NCI-H446 (cell line): ENCODE measurements at places on chromosomes 11 and 22.

GRCh38 chr11:106632283-106632682 is 386.0 kb downstream of the GUCY1A2 start:
- DNase-seq, result no peak

DNA sequence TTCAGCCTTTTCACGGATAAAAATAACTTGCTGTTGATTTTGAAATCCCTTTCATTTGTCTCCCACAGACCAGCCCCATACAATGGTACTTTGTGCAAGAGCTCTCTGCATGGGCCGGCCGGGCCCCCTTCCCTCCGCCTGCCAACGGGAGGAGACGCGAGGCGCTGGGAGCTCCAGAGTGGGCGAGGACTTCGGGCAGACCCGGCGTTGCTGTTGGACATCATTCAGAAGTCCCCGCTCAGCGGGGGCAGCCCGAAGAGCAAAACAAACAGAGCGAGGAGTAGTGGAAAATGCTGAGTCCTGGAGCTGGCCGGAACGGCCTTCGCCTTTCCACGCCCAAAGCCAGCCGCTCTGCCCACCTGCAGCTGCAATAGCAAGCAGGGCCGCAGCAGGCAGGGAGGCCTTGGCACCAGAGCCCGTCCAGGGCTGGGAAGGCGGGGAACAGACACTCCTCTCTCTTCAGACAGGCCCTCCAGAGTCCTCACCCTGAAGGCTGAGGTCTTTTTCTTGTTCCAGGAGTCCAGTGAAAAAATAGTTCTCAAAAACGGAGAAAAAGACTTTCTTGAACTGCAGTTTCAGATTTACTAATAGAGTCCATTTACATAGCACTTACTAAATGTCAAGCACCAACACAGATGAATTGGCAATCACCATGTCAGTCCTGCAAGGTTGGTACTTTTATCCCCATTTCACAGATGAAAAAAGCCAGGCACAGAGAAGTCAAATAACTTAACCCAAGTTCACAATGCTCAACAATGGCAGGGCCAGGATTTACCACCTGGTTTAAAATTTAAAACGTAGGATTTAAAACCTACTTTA is 135.5 kb downstream of the ETS1 start:
- no peak for DNase-seq

DNA sequence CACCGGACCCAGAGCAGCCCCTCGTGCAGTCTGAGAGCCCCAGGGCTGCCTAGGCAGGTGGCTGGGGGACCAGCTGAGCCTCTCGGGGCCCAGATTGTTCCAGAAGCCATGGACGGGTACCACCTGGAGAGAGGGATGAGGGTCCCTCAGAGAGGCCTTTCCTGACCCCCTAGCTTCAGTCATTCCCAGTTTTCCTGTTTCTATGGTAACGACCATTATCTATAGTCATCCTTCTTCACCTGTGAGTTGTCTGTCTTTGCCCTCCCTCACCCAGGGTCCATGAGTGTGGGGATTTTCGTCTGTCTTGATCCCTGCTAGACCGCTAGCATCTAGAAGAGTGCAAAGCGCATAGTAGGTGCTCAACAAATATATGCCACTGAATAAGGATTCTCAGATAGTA is 76.3 kb upstream of the TCF20 start:
- DNase-seq, result no peak

GRCh38 chr22:44947049-44947448 is 62.8 kb downstream of the PHF21B start:
- no peak for DNase-seq

DNA sequence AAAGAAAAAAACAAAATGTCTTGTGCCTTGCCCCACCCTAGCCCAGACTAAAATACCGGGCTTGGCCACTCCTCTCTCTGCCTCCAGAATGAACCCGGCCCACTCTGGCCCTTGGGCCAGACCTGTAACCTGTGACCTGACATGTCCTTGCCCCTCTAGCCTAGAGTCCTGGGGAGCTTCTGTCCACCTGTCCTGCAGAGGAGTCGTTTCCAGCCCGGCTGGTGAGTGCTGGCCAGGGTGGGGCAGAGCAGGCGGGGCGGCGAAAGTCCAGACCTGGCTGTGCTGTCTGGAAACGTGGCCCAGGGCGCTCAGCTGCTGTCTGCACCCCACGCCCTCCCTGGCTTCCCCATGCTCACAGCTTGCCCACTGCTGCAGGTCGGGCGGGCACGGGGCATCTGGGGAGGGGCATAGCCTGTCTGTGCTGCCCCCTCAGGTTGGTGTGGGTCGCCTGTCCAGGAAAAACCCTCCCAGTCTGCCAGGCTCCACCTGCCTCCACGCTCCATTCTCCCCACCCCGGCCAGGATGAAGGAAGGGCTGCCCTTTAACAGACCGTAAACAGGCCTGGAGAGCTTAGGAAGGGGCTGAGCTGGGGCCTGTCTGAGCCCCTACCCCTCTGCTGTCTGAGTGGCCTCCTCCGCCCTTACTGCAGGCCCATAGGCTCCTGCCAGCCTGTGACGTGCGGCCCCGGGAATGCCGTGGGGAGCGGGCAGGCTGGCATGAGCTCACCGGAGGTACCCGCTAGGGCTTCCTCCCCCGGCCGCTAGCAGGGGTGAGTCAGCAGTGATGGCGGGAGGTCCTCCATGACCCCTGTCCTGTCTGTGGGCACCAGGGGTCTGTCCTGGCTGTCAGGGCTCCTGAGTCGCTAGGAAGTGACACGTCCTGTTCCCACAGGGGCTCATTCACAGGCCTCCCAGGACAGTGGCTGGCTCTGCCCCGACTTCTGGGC is 1.9 kb downstream of the CD151 start:
- no peak for DNase-seq

DNA sequence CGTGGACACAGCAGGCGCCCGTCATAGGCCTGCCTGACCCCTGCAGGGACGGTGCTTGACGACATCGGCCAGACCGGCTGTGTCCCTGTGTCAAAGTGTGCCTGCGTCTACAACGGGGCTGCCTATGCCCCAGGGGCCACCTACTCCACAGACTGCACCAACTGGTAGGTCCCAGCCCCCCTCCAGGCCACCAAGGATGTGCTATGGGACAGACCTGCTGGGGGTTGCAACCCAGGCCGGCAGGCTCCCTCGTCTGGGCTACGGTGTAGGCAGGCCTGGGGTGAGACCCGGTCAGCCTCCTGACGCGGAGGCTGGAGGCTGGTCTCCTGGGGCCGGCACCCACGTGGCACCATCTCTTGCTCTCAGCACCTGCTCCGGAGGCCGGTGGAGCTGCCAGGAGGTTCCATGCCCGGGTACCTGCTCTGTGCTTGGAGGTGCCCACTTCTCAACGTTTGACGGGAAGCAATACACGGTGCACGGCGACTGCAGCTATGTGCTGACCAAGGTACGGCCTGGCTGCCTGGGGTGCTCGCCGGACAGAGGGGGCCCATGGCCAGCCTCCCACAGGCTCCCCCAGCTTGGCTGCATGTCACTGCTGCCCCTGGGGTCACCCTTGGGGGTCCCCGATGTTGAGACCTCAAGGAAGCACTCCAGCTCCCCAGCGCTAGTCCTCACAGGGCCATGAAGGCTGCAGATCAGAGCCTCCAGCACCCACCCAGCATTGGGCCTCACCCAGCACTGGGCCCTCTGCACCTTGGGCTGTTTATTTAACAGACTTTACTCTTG is 7.7 kb downstream of the MUC5AC start:
- no peak for DNase-seq

- no peak for DNase-seq
Observed at GRCh38 chr11:824942-825341, 2.8 kb upstream of the CRACR2B start.

DNA sequence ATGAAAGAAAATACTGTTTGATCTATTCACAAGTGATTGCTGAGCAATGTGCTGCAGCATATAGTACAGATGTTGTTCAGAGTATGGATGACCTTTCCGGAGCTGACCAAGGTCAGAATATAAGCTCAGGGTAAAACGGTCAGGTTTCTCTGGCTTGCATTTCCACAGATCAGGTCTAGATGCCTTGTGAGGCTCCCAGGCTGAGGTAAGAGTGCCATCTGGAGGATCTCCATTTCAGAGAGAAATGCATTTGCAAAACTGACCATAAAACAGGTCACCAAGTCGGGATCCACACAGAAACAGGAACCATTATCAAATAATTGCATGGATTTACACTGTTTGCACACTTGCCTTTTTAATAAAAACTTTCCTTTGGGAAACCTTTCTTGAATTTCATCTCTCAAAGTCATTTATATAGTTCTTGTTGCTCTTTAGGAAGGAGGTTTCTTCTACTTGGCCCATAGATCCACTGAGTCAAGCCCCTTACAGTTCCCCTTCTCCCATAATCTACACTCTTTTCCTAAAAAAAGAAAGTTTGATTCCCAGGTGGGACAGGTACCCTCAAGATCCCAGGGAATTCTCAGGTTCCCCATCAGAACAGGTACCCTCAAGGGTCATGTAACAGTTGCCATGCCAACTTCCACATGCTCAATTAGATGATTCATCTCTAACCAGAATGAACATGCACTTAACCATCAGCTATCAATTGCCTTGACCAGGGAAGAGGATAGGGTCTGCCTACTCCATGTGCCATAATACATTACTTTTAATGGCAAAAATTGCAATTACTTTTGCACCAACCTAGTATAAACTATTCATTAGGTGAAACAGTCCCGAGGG is 25.0 kb upstream of the TMPRSS5 start:
- DNase-seq, result peak; percentile 41

- no peak for DNase-seq
Observed at GRCh38 chr11:36308577-36308976, 12.5 kb downstream of the PRR5L start.

GRCh38 chr22:41799486-41800347 is 762 bp upstream of the CCDC134 start:
- DNase-seq, result no peak

- no peak for DNase-seq
Observed at GRCh38 chr11:123564221-123564620, 90.2 kb downstream of the SCN3B start.

DNA sequence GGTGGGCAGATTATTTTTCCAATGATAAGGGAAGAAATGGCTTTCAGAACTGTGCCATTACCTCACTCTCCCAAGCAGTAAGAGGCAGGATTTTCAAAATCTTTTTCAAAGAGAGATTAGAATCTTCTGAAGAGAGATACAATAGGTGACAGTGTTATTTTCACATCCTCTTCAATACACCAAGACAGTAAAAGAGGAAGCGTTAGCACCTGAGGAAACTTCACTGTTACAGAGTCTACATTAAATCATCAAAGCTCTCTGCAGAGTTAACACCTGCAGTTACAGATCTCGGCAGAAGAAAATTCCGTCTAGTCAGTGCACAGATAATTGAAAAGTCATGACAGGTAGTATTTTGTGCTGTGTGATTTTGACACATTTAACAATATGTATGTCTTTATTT is 144.9 kb downstream of the PGR start:
- DNase-seq, result no peak

DNA sequence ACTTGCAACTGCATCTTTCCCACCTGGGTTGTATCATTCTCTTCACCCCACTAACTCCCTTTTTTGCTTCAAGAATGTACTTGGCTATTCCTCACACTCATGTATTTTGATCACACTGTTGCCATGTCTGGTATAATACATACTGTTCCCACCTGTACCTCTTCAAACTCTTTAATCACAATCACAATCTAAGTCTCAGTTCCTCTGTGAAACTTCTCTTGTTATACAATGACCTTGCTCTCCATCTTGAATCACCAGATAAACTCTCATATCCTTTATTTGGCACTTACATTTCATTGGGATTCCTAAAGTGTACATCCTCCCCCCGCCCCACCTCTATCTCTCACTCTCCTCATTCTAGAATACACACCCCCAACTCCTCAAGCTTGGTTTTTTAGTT is 516.0 kb upstream of the CHORDC1 start:
- no peak for DNase-seq

GRCh38 chr22:27115816-27116256 is 458.4 kb downstream of the MIAT start:
- no peak for DNase-seq

DNA sequence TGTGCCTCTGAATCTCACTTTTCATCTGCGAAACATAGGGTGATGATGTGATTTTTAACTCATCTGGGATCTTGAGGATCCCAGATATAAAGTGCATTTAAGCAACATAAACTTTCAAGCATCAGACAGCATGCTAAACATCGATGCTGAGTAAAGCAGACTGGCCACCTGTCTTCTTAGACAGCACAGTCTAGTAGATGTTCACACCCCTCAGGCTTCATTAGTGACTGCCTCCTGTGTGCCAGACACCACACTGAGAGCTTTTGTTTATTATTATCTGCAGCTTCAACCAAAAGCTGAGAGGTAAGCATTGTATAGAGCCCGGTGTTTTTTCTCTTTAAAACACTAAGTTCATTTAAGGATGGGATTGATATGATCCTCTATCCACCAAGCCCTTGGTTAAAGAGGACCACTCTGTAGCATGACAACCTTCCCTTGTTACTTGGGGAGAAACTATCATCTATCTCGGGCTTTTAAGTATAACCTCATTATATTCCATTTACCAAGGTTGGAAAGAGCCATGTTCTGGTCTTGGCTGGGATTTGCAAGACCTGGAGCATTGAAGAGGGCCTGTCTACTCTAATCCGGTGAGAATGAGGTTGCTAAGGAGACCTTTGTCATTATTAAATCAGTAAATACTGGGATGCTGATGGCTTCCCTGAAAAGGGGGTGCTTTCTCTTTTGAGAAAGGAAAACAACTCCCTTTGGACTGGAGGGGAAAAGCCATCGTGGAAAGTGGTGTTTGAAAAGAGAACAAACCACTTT is 114.2 kb upstream of the SEZ6L start:
- DNase-seq, result no peak

- no peak for DNase-seq
Observed at GRCh38 chr11:116927163-116927974, 89.9 kb upstream of the APOA1 start.

GRCh38 chr11:47305734-47306483 is 36.0 kb downstream of the MADD start:
- no peak for DNase-seq
